ENCODE measurements at places on chromosomes 13 and 19. TPM values are rescaled to one million over a fixed set of nuclear protein-coding genes. Genes with fewer than 3 reads are reported as not detected.

Gene COPE
- 180 TPM for polyA plus RNA-seq

Gene KCNJ14
- 0.16 TPM for polyA plus RNA-seq

Gene PPFIA3
- 13.2 TPM for polyA plus RNA-seq

Gene ZNF607
- polyA plus RNA-seq = 2.2 TPM

Gene PSG7
- not detected for polyA plus RNA-seq

Gene C1QTNF9
- polyA plus RNA-seq = 1.8 TPM

Gene NDFIP2
- 29.0 TPM for polyA plus RNA-seq

Gene MYH14
- 73.6 TPM for polyA plus RNA-seq

Gene SLC5A5
- polyA plus RNA-seq = not detected

Gene MTMR6
- polyA plus RNA-seq = 7.5 TPM

Gene DACT3
- polyA plus RNA-seq = 28.3 TPM

Gene HCN2
- polyA plus RNA-seq = 19.3 TPM

Gene TEKTIP1
- 0.20 TPM for polyA plus RNA-seq

Gene ZNF616
- polyA plus RNA-seq = 1.6 TPM

All from right cardiac atrium (tissue), 5 donors.